GM06990 (cell line): ENCODE measurements at places on chromosomes 1 and 21.

GRCh38 chr1:6094801-6095505, 49.3 kb downstream of the KCNAB2 start:
- no peak for DNase-seq

- DNase-seq, result peak; percentile 64
Measured at GRCh38 chr1:83761167-83762038, 237.5 kb downstream of the TTLL7 start.

DNA sequence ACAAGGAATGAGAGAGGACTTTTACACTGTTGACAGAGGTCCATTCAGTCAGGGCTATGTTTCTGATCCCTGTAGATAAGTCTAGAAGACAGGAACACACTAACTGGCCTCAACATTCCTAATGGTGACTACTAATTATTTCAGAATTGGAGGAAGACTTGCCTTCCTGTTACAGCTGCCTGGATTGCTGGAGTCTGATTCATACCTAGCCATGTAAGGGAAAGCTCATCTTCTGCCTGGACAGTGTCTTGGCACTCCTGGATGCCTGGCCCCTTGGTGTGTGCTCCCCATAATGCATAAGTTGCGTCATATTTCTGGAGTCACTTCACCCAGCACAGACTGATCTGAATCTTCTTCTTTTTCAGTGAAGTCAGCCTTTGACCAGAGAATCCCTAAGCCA, 326.0 kb upstream of the RUNX1 start:
- DNase-seq, result no peak

- peak; percentile 39 for DNase-seq
Measured at GRCh38 chr1:43147625-43148327, 24.3 kb downstream of the EBNA1BP2 start.

GRCh38 chr1:48756683-48757316, 19.9 kb downstream of the BEND5 start:
- no peak for DNase-seq

- no peak for DNase-seq
Measured at GRCh38 chr1:218705391-218705790, 360.3 kb downstream of the TGFB2 start.

GRCh38 chr21:45335151-45335760, 47.6 kb upstream of the POFUT2 start:
- DNase-seq, result no peak

- DNase-seq, result peak; percentile 32
Measured at GRCh38 chr1:40612345-40612831, 53.1 kb downstream of the RIMS3 start.

GRCh38 chr1:6651909-6652308, 27.2 kb downstream of the THAP3 start:
- DNase-seq, result no peak

- no peak for DNase-seq
Measured at GRCh38 chr1:79914896-79915295, 908.4 kb upstream of the ADGRL4 start.

- DNase-seq, result no peak
Measured at GRCh38 chr1:239155466-239156091, 230.8 kb upstream of the CHRM3 start.

- no peak for DNase-seq
Measured at GRCh38 chr1:27646676-27647075, 11.7 kb upstream of the FGR start.

DNA sequence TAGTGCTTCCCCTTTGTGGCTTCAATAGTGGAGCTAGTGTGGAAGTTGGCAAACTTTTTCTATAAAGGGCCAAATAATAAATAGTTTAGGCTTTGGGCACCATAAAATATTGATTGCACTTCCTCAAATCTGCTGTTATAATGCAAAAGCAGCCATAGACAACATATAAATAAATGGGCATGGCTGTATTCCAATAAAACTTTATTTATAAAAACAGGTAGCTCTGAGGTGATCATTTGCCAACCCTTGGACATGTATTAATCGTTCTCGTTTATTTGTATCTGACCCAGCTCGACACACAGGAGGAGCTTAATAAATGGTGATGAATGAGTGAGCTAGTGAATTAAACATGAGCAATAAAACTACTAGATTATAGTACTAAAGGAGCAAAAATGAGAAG, 13.3 kb downstream of the KAZN start:
- no peak for DNase-seq

DNA sequence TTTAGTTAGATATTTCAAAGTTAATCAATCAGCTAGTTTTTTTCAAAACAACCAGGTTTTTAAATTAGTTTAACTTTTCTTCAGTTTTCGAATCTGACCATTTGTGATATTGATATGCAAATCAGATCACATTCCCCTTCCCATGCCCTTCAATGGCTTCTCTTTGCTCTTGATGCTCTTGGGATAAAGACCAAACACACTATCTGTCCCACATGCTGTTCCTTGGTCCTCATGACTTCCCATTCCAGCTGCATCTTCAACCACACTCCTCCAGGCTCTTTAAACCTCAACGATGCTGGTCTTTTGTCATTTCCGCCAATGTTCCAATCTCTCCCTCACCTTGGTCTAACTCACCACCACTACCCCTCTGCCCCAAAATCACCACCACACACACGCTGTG, 285.8 kb downstream of the LMX1A start:
- DNase-seq, result no peak

- DNase-seq, result no peak
Measured at GRCh38 chr21:42175110-42175710, 43.7 kb upstream of the ABCG1 start.

- DNase-seq, result no peak
Measured at GRCh38 chr1:38133304-38133703, 86.7 kb upstream of the POU3F1 start.

GRCh38 chr1:78334952-78335351, 155.8 kb upstream of the PTGFR start:
- no peak for DNase-seq

- no peak for DNase-seq
Measured at GRCh38 chr1:11691302-11691914, at the start of gene DRAXIN. Gene DRAXIN (plus strand): TSS chr1:11691710. CDS start chr1:11706259, 14,549 bp downstream.

DNA sequence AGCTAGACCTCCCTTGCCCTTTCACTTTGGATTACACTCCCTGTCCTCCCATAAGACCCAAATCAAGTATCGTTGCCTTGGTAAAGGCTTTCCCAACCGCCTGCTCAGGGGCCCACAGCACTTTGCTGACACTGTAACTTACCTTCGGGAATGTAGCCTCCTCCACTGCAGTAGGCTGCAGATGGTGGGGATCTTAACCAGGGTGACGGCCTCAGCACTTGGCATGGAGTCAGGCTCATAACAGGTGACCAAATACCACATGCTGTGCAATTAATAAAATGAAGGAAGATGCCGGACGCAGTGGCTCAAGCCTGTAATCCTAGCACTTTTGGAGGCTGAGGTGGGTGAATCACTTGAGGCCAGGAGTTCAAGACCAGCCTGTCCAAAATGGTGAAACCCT, 88.7 kb upstream of the IRF2BP2 start:
- no peak for DNase-seq

- no peak for DNase-seq
Measured at GRCh38 chr1:1179346-1179982, 5.8 kb downstream of the TTLL10 start.

- no peak for DNase-seq
Measured at GRCh38 chr1:184020855-184021254, 16.7 kb downstream of the COLGALT2 start.

GRCh38 chr1:92118826-92119225, 38.7 kb downstream of the BTBD8 start:
- DNase-seq, result no peak

- DNase-seq, result no peak
Measured at GRCh38 chr1:15850471-15851001, 3.0 kb downstream of the SPEN start.

DNA sequence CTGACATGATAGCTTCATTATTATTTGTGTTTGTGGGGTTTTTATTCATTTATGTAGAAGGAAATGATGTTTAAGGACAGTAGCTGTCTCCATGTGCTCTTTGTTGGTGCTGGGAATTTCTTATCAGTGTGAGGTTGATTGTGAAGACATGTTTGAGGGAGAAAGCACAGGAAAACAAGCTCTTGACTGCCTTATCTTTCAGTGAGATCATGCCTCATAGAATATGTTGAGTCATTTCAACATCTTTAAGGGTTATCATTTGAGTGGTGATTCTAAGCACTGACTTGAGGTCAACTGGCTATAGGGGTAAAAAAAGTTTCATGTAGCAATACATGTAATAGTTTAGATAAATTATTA, 405.1 kb upstream of the ADAMTS5 start:
- DNase-seq, result no peak

DNA sequence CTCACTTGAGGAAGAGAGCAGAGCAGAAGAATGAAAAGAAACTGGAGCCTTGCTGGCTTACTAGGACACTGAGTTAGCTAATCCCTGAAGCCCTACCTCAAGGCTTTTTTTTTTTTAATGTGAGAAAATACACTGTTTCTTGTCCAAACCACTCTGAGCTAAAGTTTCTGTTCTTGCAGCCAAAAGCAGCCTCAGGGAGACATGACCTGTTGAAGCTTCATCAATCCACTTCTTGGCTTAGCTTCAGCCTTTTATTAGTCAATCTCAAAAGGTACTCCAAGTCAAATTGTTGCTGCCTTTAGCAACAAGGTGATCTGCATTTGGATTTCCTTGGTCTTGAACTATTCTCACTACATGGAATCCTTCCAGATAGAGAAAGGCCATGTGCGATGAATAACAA, 33.7 kb downstream of the CCDC185 start:
- DNase-seq, result no peak

GRCh38 chr1:228778026-228778425, 42.7 kb downstream of the RHOU start:
- no peak for DNase-seq

GRCh38 chr1:47410068-47410455, 6.0 kb upstream of the FOXE3 start:
- DNase-seq, result no peak

DNA sequence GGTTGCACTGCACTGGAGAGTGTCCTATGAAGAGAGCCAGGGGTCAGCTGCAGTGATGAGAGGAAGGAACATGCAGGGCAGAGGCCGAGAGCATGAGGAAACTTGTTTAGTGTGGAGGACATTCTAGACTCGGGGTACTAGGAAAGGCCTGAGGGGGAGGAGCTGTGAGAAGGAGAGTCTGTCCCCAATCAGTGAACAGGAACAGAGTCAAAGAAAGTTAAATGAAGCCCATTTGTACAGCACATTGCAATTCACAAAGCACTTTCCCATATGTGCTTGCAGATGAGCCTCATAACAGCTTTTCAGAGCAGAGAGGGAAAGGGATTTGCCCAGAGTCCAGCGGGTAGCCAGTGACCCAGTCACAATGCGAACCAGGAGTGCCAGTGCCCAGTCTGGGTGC, 83.4 kb downstream of the NAV1 start:
- DNase-seq, result no peak

DNA sequence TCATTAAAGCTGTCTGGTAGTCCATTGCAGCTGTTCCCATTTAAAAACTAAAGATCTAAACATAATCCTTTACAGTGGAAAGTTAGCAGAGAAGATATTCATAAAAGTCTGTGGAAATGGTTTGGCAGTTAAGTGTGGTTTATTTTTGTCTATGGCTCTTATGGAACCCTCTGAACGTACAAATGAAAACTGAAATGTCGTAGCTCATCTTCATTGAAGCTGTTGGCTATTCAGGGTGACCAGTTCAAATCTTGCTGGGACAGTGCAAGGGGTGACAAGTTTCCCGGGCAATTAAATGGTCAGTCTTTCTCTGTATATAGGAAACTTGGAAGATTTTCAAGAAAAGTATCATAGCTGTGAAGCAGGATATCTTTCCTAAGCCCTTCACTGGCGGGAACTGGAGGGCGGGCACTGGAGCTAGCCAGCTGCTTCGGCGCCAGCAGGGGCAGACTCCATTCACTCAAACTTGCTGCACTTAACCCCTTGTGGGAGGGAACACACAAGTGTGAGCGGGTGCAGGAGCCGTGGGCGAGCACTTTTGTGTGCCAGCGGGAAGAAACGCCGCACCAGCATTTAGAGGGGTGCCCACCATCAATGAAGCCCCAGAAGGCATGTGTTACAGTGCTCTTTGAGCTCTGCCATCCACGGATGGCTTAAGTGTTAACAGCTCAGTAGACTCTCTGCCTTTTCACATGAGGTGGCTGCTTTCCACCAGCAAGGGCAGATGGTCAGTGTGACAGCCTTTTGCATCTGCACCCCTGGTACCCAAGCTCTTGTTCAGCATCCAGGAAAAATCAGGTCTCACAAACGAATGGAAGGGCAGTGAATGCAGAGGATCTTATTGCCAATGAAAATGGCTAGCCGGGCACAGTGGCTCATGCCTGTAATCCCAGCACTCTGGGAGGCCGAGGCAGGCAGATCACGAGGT, 232.1 kb upstream of the KAZN start:
- DNase-seq, result no peak

GRCh38 chr1:43300378-43301094, at the start of gene TIE1:
Gene TIE1 (plus strand): TSS chr1:43300982. CDS start chr1:43301072, 90 bp downstream.
- DNase-seq, result no peak

- no peak for DNase-seq
Measured at GRCh38 chr21:29149808-29150425, 19.5 kb downstream of the MAP3K7CL start.

GRCh38 chr1:212158912-212159796, 123.6 kb downstream of the DTL start:
- DNase-seq, result peak; percentile 59

DNA sequence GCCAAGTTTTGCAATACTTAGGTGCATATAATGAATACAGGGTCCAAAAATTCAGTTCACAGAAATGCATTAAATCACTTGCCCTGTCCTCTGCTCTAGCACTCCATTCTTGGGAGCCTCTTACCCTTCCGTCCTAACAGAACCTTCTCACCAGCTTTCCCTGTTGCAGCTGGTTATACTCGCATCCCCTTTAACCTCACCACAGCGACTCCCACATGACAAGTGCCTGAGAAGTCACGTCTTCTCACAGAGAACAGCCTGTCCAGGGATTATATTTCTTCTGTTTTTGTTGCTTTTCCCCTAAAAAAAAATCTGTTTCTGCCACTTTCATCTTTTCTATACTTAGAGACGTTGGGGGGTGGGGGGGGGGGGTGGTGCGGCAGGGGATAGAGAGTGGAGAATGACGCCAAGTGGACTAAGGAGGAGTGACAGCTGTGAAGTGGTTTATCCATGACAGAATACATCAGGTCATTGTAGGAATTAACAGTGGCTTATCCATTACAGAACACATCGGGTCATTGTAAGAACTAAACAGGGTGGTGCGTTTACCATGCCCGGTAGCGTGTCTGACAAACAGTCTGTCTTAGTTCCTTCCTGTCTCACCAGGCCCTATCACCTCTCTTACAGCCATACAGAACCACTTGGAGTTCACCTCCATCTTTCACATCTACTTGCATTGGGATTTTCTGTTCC, 117.6 kb downstream of the UBE2U start:
- DNase-seq, result no peak

GRCh38 chr1:155277902-155278688, 832 bp downstream of the HCN3 start:
- peak; percentile 54 for DNase-seq

GRCh38 chr1:32286763-32287162, 5.1 kb upstream of the HDAC1 start:
- DNase-seq, result no peak
